NCI-H460 (cell line): ENCODE measurements at places on chromosomes 2 and 18.

DNA sequence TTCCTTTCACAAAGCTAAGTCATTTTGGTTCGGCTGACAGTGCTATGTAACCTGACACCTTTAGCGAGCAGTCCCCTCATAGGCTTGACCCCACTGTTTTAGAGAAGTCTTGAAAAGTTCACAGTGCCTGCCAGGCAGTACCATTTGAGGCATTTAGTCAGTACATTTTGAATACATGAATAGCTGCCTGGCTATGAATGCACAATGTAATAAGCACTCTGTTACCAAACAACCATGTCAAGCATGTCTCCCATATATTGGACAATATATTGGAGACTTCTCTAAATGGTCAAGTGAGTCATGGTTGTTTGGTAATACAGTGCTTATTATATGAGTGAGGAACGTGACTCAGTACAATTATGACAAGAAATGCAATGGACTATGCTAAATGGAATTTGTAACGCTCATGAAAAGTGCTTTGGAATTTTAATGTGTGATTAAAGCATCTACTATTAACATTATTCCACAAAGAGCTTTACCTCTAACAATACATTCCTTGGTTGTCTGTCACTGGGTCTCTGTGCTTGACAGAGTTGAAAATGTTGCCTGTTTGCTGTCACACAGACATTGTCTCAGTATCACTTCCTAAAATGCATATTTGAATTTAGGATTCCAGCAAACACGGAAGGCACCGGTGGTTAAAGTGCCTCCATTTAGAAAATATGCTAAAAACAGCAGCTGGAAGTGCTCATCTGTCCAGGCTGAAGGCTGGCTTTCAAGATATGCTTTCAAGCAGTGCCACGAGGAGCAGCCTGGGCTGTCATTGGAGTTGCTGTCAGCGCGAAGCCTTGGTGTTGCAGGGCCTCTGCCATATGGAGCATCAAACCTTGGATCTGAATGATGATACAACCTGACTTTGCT, 458.6 kb downstream of the FBXO15 start:
- peak; percentile 88 for DNase-seq

DNA sequence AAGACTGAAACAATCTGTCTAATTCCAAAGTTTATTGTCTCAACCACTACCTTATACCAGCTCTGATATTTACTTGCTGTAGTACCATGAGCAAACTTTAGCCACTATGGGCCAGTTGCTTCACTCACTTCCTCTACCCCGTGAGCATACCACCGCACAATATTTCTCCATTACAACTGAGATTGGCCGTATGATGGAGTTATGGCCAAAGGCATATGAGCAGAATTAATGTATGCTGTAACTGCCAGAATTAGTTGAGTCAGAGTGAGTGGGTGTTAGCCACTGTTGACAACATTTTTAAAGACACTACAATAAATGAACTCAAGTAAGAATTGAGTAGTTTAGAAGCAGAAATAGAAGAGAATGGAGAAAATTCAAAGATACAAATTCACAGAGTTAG, 69.7 kb downstream of the LRATD1 start:
- no peak for DNase-seq

- DNase-seq = no peak
These were observed 556.4 kb downstream of the ERBB4 start for GRCh38 chr2:211982162-211982561.

- DNase-seq = no peak
These were observed 7.7 kb upstream of the PXDN start for GRCh38 chr2:1751767-1752725.

DNA sequence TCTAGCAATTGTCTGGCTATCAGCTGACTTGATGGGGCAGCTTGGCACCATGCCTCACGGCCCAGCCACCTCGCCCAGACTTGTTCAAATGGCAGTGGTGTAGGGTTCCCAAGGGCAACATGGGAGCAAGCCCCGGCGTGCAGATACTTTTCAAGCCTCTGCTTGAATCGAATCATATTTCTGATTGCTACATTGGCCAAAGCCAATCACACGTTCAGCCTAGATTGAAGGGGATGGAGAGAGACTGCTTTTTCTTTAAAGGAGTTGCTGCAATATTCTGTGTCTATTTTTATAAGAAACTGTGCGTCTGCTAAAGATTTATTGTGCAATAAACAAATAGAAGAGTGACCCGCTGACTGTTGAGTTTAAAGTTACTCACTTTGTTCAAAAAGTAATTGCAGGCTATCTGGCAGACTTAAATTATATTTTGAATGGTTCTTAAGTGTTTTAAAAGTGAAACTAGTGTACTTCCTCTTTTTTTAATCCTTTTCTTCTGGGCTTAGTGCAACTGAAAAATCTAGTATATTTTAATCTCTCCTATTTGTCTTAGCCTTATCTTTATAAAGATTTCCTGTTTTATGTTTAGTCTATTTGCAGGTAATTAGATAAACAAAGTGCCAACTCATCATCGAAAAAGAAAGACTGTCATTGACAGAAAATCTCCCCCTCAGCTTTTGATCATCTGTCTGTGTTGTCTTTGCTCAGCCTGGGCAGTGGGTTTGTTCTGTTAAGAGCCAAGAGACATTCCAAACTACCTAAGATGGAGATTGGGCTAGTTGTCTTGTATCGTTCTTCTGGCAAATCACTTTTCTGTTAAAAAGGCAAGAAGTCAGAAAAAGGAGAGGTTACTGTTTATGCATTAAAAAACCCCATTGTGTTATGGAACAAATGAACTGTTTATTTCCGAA, 156.1 kb downstream of the TPGS2 start:
- peak; percentile 40 for DNase-seq

- DNase-seq = peak; percentile 60
These were observed 48.0 kb upstream of the MRPL33 start for GRCh38 chr2:27723372-27724144.

DNA sequence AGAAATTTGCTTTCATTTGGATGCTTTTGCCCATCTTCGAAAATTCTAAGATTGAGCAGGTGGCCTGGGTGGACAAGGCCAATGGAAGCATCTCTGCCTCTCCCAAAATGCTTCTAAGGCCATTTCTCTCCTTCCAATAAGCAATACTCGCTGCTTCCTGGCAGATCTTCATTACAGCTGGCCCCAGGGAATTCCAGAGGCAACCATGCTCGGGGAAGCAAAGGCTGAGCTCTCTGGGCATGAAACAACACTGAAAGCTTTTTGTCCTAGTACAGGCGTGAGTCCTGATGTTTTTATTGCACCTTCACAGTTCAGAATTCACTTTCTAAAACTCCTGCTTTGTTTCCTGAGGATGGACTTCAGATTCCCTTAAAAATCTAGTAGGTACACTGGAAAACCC, 11.8 kb upstream of the NEDD4L start:
- no peak for DNase-seq

DNA sequence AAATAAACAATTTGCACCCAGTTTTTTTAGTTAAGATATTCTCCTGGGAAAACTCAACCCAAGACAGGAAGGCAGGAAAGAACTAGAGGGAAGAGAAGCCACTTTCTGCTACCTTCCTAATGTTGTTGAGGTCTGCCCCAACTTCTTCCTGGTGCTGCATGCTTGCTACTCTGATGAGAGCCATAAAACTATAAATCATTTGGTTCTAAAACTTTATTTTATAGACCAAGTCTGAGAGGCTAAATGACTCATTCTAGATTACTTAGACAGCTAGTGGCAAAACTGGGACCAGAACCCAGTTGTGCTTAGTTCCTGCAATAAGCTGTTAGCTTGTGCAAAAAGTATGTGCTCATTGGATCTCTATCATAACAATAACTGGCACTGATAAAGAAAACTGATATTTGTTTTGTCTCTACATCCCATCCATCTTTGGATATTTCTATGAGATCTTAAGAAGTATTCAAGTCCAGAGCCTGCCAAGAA, 344.9 kb upstream of the SLC14A2 start:
- no peak for DNase-seq

GRCh38 chr2:217066510-217067270, 206.8 kb upstream of the TNP1 start:
- DNase-seq = no peak

DNA sequence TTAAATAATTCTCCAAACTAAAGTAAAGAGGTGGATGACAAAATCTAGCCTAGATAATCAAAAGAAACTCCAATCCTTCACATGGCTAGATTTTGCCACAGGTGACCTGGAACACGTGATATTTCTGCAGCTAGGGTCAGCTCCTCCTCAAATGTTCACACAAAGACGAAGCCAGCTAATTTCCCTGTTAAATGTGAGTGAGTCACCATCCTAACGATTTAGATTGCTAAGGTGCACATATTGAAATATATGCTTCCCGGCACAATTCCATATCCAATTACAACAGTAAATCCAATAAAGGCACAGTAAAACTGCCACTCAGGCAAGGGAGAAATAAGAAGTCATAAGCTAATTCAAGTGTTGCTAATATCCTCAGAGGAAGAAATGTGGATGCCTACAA, 28.7 kb downstream of the IKZF2 start:
- DNase-seq = no peak

DNA sequence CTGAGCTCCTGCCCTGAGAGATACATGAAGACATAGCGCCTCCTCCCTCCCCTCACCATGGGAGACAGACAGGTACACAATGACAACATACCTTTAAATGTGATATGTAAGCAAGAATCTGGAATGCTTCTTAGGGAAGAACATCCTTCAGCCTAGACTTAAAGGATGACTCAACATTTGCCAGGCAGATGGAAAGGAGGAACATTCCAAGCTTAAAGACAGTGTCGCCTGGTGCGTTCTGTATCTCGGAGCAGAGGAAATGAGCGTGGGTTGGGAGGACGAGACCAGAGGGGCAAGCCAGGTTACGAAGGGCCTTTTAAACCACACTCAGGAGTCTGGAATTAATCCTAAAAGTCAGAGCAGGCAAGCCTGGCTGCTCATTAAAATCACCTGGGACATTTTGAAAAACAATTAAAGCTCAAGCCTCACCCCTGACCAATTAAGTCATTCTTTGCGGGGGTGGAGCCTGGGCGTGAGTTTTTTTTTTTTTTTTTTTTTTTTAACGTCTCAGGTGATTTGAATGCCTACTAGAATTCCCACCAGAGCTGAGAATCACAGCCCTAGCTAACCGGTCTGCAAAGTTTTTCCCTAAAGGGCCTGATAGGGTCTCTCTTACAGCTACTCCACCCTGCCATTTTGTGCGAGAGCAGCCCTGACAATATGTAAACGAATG, 131.2 kb upstream of the SEC11C start:
- no peak for DNase-seq

- no peak for DNase-seq
These were observed 187.0 kb downstream of the OSR1 start for GRCh38 chr2:19171409-19171808.

GRCh38 chr2:26410764-26411243, 9.1 kb downstream of the DRC1 start:
- no peak for DNase-seq

DNA sequence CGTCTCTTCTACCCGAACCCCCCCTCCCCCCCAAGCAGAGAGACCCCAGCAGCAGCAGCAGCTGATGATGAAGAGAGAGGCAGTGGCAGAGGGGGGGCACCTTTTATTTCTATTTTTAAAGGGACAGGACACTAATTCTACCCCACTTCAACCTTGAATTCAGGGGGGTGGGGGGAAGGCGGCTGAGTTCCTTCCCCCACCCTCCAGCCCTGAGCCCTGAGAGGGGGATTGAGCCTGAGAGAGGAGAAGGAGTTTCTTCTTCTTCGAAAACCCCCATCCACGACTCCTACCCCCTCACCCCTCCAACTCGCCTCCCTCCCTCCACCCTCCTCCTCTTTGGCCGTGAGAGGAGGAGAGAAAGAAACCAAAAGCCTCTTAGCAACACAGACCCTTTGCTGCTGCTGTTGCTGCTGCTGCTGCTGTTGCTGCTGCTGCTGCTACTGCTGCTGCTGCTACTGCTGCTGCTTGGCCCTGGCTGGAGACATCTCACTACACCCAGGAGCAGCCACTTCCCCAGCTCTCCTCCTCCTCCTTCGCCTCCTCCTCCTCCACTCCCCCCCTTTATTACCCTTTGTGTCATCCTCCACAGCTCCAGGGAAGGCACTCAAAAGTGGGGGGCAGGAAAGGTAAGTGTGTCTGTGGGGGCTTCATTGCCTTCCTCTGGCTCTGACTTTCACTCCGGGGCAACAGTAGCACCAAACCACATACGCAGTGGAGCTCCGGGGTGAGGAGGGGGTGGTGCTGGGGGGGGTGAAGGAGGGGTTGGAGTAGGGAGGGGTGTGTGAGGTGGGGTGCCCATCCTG, at the start of gene MBD5:
TSS of gene MBD5 (plus strand) at position 33 of the 803 bp plus-strand sequence.
- DNase-seq = peak; percentile 9

DNA sequence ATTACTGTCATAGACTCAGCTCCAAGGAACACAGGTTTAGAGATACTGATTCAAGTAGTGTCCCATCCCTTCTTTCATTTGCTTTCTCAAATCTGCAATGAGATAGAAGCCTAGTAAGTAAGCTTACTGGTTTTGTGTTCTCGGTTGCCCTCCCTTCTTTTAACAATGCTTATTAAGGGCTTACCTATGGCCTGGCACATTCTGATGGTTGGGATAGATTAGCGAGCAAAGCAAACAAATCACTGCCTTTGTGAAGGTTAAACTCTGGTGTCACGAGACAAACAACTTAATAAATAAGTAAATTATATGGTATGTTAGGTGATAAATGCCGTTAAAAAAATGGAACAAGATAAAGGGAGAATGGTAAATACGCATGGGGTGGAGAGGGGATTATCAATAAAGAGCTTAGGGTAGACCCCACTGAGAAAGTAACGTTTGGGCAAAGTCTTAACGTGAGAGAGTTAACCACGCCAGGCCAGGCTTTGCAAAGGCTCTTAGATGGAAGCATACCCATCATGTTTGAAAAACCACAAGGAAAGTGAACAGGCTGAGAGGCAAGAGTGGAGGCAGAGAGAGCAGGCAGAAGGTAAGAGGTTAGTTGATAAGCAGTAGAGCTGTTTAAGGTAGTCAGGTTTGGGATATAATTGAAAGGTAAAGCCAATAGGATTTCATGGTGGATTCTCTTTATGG, 31.0 kb downstream of the EIF2AK3 start:
- DNase-seq = no peak

GRCh38 chr18:50879302-50880118, 592 bp downstream of the ME2 start:
- DNase-seq = no peak

DNA sequence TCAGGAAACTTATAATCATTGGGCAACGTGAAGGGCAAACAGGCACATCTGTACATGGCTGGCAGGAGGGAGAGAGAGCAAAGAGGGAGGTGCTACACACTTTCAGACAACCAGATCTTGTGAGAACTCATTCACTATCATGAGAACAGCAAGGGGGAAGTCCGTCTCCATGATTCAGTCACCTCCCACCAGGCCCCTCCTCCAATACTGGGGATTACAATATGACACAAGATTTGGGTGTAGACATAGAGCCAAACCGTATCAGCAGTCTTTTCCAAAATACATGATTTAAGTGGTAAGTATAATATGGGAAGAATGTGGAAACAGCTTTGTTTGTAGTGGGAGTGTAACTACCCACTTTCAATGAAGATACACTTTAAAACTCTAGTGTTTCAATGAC, 65.0 kb downstream of the EPB41L5 start:
- no peak for DNase-seq

DNA sequence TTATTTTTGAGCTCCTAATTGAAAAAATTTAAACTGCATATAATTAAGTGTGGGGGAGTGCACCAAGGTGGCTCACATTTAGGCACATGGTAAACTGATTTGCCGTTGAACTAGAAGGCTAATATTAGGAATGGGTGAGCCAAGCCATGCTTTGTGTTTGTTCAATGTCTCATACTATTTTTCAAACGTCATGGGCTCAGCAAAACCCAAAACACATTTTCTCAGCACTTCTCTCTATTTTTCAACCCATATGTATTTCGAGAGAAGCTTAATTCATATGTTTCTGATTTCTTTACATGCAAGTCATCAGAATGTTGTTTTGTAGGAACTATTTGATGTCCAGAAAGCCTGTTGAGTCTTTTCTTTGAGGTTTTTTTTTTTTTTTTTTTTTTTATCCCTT, 291.2 kb downstream of the TCF4 start:
- DNase-seq = no peak
